ENCODE measurements at places on chromosomes 4 and X.

GRCh38 chrX:72141372-72142004 is 9.8 kb upstream of the RTL5 start:
- no peak overlapping the region for H3K4me3 ChIP-seq
- no peak for DNase-seq
- no peaks in the 10 kb centered on the region for H3K27me3 ChIP-seq
- no peaks in the 10 kb centered on the region for H3K36me3 ChIP-seq
- H3K4me1 ChIP-seq, result no peaks in the 10 kb centered on the region
- no peak overlapping the region for H3K27ac ChIP-seq

GRCh38 chr4:16226816-16227461 is 668 bp upstream of the TAPT1 start:
- H3K27me3 ChIP-seq, result no peaks in the 10 kb centered on the region
- peak overlapping the region; percentile 96 for H3K27ac ChIP-seq
- DNase-seq, result no peak
- H3K4me3 ChIP-seq, result peak overlapping the region; percentile 97

- H3K4me1 ChIP-seq, result no peaks in the 10 kb centered on the region
- no peak overlapping the region for H3K27ac ChIP-seq
- no peaks in the 10 kb centered on the region for H3K36me3 ChIP-seq
- no peaks in the 10 kb centered on the region for H3K27me3 ChIP-seq
- H3K4me3 ChIP-seq, result no peak overlapping the region
These were observed 15.1 kb upstream of the PIGA start for GRCh38 chrX:15350329-15350996.

DNA sequence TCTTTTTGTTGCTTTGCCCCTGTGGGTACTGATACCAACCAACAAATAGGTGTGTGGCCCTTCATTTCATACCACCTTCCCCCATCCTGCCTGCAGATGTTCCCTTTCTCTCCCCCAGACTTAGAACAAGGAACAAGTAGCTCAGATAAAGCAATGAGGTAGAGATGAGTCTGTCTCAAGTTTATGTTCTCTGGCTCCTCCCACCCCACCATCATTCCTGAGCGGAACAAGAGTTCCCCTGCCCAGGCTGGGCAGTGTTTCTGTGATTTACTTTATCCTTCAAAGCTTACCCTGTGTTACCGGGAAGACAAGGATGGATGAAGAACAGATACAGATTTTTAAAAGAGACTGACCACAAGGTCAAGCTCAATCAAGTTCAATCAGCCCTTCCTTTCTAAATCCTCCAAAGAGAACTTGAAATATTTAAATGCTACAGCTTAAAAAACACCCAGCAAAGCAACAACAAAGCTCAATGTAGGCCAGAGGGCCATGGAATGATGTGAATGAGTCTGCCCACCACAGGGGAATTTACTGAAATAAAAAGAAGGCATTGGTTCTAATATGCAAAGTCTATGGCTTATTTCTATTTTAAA is 80.1 kb upstream of the UCP1 start:
- no peak overlapping the region for H3K27ac ChIP-seq
- peaks cover under 1% of the 10 kb centered on the region for H3K36me3 ChIP-seq
- no peaks in the 10 kb centered on the region for H3K4me1 ChIP-seq

- H3K27ac ChIP-seq, result no peak overlapping the region
- H3K4me3 ChIP-seq, result no peak overlapping the region
- H3K36me3 ChIP-seq, result no peaks in the 10 kb centered on the region
- DNase-seq, result no peak
These were observed 32.3 kb downstream of the MCUB start for GRCh38 chr4:109592367-109592766.

GRCh38 chr4:122796801-122797404 is 29.7 kb upstream of the FGF2 start:
- H3K4me3 ChIP-seq, result no peak overlapping the region
- peaks cover 21% of the 10 kb centered on the region for H3K4me1 ChIP-seq
- no peak for DNase-seq

DNA sequence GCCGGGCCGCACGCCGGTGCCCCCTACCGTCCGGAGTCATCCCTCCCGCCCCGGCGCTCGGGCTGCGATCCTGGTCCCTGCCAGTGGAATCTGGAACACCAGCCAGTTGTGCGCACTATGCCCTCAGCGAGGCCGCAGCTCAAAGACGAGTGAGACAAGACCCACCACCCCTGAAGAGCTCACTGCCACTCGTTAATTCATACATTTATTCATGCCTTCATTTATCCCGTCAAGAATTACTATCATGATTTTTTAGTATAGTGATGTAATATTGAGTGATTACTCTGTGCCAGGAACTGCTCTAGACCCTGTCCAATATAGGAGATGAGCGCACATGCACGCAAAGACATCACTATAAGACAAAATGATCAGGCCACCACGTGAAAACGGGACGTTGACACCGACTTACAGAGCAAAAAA is 247 bp upstream of the PPA2 start:
- H3K4me1 ChIP-seq, result peaks cover 35% of the 10 kb centered on the region
- H3K27me3 ChIP-seq, result no peaks in the 10 kb centered on the region
- peak overlapping the region; percentile 78 for H3K4me3 ChIP-seq
- no peaks in the 10 kb centered on the region for H3K36me3 ChIP-seq

GRCh38 chr4:1749370-1749769 is 28.0 kb downstream of the TACC3 start:
- no peak overlapping the region for H3K27ac ChIP-seq
- peaks cover 43% of the 10 kb centered on the region for H3K4me1 ChIP-seq
- no peak for DNase-seq
- no peaks in the 10 kb centered on the region for H3K27me3 ChIP-seq

GRCh38 chr4:26257850-26258249 is 63.0 kb upstream of the RBPJ start:
- DNase-seq, result no peak
- no peaks in the 10 kb centered on the region for H3K36me3 ChIP-seq
- H3K4me3 ChIP-seq, result no peak overlapping the region
- H3K27me3 ChIP-seq, result no peaks in the 10 kb centered on the region
- no peak overlapping the region for H3K27ac ChIP-seq

DNA sequence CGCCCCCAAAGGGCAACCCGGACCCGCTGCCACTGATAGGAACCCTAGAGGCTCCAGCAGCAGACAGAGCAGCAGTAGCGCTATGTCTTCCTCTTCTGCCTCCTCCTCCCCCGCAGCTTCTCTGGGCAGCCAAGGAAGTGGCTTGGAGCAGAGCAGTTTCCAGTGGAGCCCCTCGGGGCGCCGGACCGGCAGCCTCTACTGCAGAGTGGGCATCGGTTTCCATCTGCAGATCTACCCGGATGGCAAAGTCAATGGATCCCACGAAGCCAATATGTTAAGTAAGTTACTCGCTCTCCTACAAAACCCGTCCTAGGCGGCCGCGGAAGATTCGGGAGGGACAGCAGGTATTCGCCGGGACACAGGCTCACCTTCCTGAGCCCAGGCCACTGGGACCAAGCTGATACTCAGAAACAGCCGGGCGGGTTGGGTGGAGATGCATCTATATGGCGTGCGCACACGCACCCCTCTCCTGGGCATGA is 477 bp downstream of the FGF5 start:
- no peaks in the 10 kb centered on the region for H3K27me3 ChIP-seq
- H3K4me1 ChIP-seq, result peaks cover 21% of the 10 kb centered on the region
- no peak for DNase-seq
- peak overlapping the region; percentile 27 for H3K4me3 ChIP-seq

DNA sequence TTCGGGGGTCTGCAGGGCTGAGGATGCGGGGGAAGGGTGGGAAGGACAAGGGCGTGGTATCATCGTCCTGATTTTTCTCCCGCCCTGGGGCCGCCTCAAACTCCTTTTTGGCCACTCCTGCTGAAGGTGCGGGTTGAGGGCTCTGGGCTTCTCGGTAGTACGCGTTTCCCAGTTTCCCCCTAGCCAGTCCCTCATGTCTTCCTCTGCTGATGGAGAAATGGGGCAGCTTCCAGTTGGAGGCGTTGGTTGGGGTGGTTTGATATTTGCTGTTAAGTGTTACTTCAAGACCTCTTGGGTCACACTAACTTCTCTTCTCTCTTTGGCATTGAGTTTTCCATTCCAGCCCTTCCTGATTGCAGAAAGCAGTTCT is 482 bp downstream of the GSTCD start:
- peaks cover 18% of the 10 kb centered on the region for H3K4me1 ChIP-seq
- H3K27me3 ChIP-seq, result no peaks in the 10 kb centered on the region
- DNase-seq, result no peak
- H3K4me3 ChIP-seq, result peak overlapping the region; percentile 93
- H3K36me3 ChIP-seq, result no peaks in the 10 kb centered on the region
